Purkinje cell (primary cell): ENCODE measurements at places on chromosomes 16 and 17. TPM values are rescaled to one million over a fixed set of nuclear protein-coding genes. Genes with fewer than 3 reads are reported as not detected.

The SPG7 gene
- 11.3 and 21.1 TPM in 2 replicates for polyA plus RNA-seq

The B4GALNT2 gene
- not detected in 2 replicates for polyA plus RNA-seq

The YBX2 gene
- polyA plus RNA-seq, result not detected in 2 replicates

The TSNAXIP1 gene
- 0.35 and 1.4 TPM in 2 replicates for polyA plus RNA-seq

The CCT6B gene
- polyA plus RNA-seq, result 5.4 and 7.0 TPM in 2 replicates

The KRT24 gene
- polyA plus RNA-seq, result 0.85 TPM in 1 of 2 replicates, not detected in the other

The LGALS9 gene
- 0.97 TPM in 1 of 2 replicates, not detected in the other for polyA plus RNA-seq

The MYO15A gene
- 0.70 and 1.0 TPM in 2 replicates for polyA plus RNA-seq

The SOX9 gene
- 14.8 and 16.5 TPM in 2 replicates for polyA plus RNA-seq

The ZG16 gene
- not detected in 2 replicates for polyA plus RNA-seq

The MYH3 gene
- not detected in 2 replicates for polyA plus RNA-seq

The SLC4A1 gene
- not detected in 2 replicates for polyA plus RNA-seq

The NHLRC4 gene
- polyA plus RNA-seq, result not detected in 2 replicates
